Head of caudate nucleus (tissue), 42 donors: ENCODE measurements at places on chromosomes 6 and 20.

- DNase-seq = no peak
Measured at GRCh38 chr6:16183187-16183664, 54.3 kb downstream of the MYLIP start.

- DNase-seq = no peak
Measured at GRCh38 chr6:118305081-118305480, 243.0 kb upstream of the PLN start.

- DNase-seq = no peak
Measured at GRCh38 chr6:74606582-74607071, 599.2 kb downstream of the COL12A1 start.

GRCh38 chr20:38581013-38581412, at the start of gene ADIG:
Gene ADIG (plus strand): TSS chr20:38581197. CDS start chr20:38581251, 54 bp downstream.
- DNase-seq = peak; percentile 60

- no peak for DNase-seq
Measured at GRCh38 chr6:153096031-153096430, 35.1 kb downstream of the RGS17 start.

- peak; percentile 30 for DNase-seq
Measured at GRCh38 chr6:135675862-135676261, 175.6 kb upstream of the PDE7B start.

GRCh38 chr6:456887-457286, 65.3 kb downstream of the IRF4 start:
- no peak for DNase-seq

DNA sequence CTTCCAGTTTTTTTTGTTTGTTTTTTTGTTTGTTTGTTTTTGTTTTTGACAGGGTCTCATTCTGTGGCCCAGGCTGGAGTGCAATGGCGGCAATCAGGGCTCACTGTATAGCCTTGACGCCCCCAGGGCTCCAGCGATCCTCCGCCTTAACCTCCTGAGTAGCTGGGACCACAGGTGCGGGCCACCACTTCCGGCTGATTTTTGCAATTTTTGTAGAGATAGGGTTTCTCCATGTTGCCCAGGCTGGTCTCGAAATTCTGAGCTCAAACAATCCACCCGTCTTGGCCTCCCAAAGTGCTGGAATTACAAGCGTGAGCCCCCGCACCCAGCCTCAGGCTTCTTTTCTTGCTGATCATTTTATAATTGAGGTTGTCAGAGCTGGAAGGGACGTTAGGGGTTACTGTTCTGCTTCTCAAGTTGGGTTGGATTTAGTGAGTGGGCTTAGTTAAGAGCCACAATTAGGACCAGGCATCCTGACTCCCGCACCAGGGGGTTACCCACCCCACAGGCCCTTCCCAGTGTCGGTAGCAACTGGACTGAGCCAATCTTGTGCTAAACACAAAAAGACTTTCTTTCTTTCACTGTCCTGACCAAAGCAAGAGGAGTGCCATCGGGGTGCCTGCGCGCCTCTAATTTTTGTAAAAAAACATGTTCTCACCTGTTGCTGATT, 13.1 kb upstream of the ZSCAN9 start:
- DNase-seq = no peak

GRCh38 chr6:142138876-142139275, 6.2 kb downstream of the GJE1 start:
- DNase-seq = no peak

DNA sequence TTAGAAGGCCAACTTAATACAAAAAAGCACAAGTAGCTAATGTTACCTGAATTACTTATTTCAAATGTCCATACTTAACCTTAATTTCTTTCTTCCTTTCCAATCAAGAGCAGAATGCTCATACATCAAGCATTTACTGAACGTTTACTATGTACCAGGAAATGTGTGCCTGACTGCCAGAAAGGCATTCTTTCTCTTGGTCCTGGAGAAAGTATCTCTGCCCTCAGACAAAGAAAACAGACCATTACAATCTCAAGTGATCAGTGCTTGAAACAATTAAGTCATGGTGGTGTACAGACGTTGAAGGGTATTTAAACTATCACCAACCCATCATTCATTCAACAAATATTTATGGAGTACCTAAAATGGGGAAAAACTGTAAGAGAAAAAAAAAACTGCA, 26.4 kb downstream of the CSNK2A1 start:
- DNase-seq = no peak

GRCh38 chr20:58891718-58892140, 39.2 kb downstream of the GNAS start:
- no peak for DNase-seq

GRCh38 chr6:80357081-80357480, 250.6 kb downstream of the BCKDHB start:
- DNase-seq = no peak

DNA sequence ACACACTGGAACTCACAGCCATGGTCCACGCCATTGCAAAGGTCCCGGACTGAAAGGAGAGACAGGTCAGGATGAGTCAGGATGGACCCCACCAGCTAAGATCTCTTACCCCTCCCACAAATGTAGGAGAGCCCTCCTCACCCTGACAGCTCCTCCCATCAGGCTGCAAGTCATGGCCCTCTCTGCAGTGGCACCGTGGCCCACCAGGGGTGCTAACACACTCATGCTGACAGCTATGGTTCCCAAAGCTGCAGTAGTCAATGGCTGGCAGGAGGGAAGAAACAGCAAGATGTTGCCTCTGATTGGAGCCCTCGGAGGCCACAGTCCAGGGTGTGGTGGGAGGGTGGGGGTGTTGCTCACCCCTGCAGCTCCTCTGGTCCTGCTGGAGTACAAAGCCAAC, 5.7 kb upstream of the RBPJL start:
- no peak for DNase-seq

GRCh38 chr6:156126535-156126934, 650.6 kb upstream of the ARID1B start:
- no peak for DNase-seq

- DNase-seq = no peak
Measured at GRCh38 chr6:55069132-55069781, 105.1 kb upstream of the HCRTR2 start.

DNA sequence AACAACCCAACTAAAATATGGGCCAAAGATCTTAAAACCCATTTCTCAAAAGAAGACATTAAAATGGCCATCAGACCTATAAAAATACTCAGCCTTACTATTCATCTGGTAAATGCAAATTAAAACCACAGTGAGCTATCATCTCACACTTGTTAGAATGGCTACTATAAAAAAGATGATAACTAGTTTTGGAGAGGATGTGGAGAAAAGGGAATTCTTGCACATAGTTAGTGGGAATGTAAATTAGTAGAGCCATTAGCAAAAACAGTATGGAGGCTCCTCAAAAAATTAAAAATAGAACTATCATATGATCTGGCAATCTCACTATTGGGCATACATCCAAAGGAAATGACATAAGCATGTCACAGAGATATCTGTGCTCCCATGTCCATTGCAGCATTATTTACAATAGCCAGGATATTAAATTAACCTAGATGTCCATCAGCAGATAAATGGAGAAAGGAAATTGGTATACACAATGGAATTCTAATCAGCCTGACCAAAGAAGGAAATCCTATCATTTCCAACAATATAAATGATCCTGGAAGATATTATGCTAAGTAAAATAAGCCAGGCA, 2.9 kb downstream of the SIRPB1 start:
- no peak for DNase-seq

DNA sequence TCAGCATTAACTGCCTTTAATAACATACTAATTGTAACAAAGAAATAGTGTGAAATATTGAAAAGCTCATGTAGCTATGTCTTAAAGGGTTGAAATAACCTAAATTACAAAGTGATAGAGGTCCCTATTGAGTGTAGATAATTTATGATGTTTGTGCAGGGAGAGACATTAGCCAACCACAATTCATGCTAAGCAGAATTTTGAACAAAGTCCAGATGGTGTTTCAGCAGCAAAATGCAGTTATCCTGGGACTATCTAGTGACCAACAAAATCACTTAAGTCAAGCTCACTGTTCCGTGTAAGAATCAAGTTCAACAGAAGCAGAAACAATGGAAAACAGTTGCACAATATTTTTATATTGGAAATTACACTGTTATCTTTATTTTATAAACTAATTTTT, 218.5 kb downstream of the SIM1 start:
- no peak for DNase-seq

GRCh38 chr6:110185879-110186278, 5.7 kb downstream of the CDC40 start:
- no peak for DNase-seq

DNA sequence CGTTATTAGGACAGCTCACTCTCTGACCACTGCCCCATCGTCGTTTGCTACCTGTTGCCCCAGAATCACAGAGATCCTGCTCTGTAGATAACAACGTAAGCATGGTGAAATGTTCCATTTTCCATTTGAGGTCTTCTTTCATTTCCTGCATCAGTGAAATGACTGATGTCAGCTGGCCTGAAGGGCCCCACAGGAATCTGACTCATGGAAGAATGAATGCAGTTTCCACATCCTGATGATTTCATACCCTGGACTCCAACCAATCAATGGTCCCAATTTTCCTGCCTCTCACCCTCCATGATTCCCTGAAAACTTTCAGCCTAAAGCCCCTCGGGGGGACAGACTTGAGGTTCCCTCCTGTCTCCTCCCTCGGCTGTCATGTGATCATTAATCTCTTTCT, 394.4 kb upstream of the CDH4 start:
- DNase-seq = no peak

GRCh38 chr6:19332806-19333460, 504.2 kb upstream of the ID4 start:
- DNase-seq = no peak

DNA sequence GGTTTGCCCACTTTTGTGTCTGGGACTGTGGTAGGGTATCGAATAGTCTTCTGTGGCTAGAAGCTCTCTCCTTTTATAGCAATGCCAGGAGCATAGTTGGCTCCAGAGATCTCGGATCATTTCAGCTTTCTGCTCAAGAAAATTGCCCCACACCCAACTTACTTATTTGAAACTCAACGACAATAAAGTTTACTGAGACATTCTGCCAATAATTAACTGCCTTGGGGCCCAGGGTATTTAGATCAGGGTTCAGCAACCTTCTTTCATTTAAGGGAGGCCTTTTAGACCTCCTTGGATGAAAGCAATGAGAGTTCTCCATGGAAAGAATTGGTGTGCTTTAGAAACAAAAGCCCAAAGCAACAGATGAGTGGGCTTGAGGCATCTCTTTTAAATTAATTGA, 53.8 kb upstream of the GMPR start:
- DNase-seq = no peak

DNA sequence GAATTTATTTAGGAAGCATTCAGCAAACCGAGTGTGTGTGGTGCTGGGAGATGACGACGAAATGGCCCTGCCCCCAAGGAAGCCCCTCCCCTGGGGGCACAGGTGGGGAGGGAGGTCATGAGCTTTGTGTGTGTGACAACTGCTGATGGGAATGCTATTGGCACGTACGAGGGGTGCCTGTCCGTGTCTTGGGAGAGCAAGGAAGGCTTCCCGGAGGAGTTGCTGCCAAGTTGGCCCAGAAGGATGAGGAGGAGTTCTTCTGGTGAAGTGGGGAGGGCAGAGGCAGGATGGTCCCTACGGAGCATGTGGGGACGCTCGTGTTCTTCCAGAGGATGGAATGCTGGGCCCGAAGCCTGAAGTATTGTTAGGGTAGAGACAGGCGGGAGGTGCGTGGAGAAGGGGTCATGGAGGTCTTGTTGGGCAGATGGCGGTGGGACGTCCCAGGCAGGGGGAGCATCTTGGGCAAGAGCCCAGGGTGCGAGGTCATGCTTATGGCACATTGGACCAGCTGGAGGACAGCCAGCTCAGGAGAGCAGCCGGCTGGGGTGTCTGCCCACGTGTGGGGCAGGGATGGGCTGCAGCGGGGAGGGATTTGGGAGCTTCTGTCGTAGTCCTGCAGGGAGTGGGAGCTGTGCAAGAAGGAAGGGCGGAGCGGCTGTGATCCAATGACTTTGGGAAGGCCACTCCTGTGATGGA, 46.1 kb downstream of the SYNJ2 start:
- no peak for DNase-seq

DNA sequence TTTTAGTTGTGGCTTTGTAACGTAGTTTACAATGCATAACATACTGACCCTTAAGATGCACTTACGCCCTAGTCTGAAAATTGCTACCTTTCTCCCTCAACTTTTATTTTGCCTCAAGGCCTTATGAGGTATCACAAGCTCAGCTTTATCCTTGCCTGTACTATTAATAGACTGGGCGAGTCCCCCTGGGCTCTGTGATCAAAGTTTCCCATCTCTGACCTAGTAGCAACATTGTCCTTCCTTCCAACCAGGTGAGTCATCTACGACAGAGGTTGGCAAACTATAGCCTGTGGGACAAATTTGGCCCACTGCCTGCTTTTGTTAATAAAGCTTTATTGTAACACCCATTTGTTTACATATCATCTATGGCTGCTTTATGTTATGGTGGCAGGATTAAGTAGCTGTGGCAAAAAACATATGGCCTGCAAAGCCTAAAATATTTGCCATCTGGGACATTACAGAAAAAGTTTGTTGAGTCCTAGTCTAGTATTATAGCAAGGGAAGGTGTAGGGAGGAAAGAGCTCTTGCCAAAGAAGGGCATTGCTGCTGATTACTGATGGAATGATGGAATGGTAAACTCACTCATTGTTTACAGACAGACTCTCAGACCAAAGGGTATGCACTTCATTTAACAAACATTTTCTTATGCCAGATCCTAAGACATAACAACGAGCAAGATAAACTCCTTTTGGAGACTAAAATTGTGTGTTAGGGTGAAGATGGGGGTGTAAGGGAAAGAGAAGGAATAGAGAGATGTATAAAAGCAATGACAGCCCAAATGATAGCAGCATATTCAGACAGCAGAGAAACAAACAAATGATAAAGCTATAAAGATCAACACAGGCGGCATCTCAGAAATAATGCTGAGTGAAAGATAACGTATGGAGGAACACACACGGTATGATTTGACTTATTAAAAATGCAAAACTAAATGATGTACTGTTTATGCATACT, 74.2 kb downstream of the SLC22A23 start:
- no peak for DNase-seq

- DNase-seq = no peak
Measured at GRCh38 chr6:160088784-160089533, 32.7 kb upstream of the SLC22A1 start.

DNA sequence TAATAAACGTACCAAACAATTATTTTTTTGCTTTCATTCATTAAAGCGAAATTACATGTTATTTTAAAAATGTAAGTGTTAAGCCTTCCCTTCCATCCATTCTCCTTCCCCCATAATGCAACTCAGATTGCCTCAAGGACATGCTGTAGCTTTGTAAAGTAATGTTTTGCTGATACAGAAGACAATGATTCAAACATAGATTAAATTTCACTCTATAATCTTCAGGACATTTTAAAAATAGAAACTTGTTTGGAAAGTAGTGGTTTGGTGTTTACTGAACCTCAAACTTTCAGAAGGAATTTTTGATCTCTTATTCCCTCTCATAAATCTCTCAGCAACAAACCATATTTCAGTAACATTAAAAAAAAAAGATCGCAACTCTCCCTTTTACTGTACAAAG, 350.9 kb upstream of the HSF2 start:
- no peak for DNase-seq

GRCh38 chr6:144395014-144395413, 109.9 kb downstream of the UTRN start:
- DNase-seq = no peak

- no peak for DNase-seq
Measured at GRCh38 chr6:21653905-21654304, 60.4 kb downstream of the SOX4 start.

- no peak for DNase-seq
Measured at GRCh38 chr20:50728486-50728980, 2.8 kb upstream of the PARD6B start.

- no peak for DNase-seq
Measured at GRCh38 chr6:69816026-69816425, 19.2 kb upstream of the LMBRD1 start.

- DNase-seq = no peak
Measured at GRCh38 chr6:24897186-24897585, 38.6 kb downstream of the RIPOR2 start.
